ENCODE measurements at places on chromosomes 1 and 21.

- no peak for DNase-seq
Observed at GRCh38 chr1:162549001-162549400, 12.5 kb upstream of the UAP1 start.

DNA sequence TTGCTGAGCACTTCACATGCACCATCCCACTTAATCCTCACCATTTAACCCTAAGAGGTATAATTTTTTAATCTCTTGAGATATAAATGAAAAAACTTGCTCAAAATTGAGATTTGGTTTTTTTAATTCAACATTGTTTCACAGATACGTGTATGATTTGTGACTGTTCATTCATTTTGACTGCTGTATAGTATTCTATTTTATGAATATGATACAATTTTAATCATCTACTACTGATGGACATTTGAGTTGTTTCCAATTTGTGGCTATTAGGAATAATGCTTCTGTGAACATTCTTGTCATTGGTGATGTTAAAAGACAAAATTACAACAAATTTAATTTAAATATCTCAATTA lies 617 bp upstream of the ZMYM6 start:
- DNase-seq: no peak

DNA sequence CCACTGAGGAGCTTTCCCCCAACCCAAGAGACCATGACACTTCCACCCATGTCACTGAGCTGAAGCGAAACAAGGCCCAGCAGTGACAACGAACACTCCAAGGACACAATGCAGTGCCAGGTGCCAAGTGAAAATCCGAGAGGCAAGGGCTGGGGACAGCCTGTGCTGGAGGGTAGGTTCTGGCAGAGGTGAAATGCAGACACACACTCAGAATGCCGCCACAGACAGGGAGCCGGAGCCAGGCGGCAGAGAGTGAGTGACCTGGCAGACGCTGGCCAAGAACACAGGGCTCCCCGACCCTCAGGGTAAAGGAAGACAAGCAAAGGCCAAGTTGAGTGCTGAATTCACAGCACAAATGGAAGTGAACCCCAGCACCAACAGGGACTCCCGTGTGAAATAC lies 78.9 kb downstream of the CD46 start:
- peak; percentile 53 for DNase-seq

GRCh38 chr1:11787251-11787803 lies 18.4 kb downstream of the MTHFR start:
- peak; percentile 41 for DNase-seq

- no peak for DNase-seq
Observed at GRCh38 chr1:176096015-176096414, 111.1 kb downstream of the COP1 start.

- DNase-seq: no peak
Observed at GRCh38 chr1:224616756-224617409, 766 bp downstream of the CNIH3 start.

DNA sequence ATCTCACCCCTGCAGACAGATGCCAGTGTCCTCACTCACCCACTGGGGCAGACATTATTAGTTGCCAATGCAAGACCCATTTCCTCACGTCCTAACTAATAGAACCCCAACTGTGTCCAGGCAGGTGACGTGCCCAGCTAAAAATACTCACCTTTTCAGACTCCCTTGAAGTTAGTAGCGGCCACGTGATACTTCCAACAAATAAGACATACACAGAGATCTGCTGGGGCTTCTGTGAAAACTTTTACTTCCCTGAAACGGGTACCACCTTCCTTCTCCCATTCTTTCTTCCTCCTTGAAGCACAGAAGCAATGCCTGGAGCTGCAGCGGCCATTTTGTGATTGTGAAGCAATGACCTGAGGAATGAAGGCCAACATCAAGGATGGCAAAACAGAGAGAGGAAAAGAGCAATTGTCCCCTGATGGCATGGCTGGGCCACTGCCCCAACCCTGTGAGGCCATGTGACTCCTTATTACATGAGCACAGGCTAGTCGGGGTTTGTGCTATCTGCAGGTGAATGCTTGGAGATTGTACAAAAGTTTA lies 74.4 kb upstream of the TMPRSS2 start:
- no peak for DNase-seq

- DNase-seq: peak; percentile 60
Observed at GRCh38 chr1:32142446-32143301, 34.8 kb downstream of the KPNA6 start.

GRCh38 chr1:114078116-114078515 lies 75.6 kb downstream of the SYT6 start:
- no peak for DNase-seq

- peak; percentile 99 for DNase-seq
Observed at GRCh38 chr1:15526490-15527339, at the start of gene DNAJC16. Gene DNAJC16, plus strand, starts transcription at chr1:15526848. Its CDS starts 2,258 bp downstream, at chr1:15529106.

GRCh38 chr1:42157667-42158066 lies 4.5 kb downstream of the GUCA2B start:
- no peak for DNase-seq

- DNase-seq: no peak
Observed at GRCh38 chr21:37659874-37660273, 256.4 kb downstream of the KCNJ6 start.

DNA sequence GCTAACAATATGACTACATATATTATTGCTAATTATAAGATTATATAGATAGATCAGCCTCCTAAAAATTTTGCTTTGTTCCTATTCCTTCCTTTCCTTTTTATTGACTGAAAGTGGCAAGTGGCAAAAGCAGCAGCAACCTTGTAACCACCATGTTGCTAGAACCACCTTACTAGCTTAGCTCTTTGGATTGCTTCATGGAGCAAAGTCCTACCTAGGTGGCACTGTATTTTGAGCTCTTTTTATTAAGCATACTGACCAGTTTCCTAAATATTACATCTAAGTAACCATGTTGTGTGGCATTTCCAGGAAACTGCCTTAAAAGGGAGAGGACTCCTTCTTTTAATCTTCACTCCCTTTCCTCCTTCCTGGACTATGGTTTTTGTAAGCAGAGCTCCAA lies 90.8 kb downstream of the UCHL5 start:
- no peak for DNase-seq
